ENCODE measurements at places on chromosomes 1 and 21. TPM values are rescaled to one million over a fixed set of nuclear protein-coding genes. Genes with fewer than 3 reads are reported as not detected.

- H3K4me1 ChIP-seq = peaks cover 9% of the 10 kb centered on the region
- no peak for DNase-seq
Measured at GRCh38 chr1:147549526-147549925, 8.2 kb downstream of the BCL9 start.

GRCh38 chr21:45355573-45355972 is 49.4 kb upstream of the COL18A1 start:
- H3K4me1 ChIP-seq = no peaks in the 10 kb centered on the region
- no peak overlapping the region for H3K4me3 ChIP-seq
- no peaks in the 10 kb centered on the region for H3K36me3 ChIP-seq
- H3K27ac ChIP-seq = no peak overlapping the region

DNA sequence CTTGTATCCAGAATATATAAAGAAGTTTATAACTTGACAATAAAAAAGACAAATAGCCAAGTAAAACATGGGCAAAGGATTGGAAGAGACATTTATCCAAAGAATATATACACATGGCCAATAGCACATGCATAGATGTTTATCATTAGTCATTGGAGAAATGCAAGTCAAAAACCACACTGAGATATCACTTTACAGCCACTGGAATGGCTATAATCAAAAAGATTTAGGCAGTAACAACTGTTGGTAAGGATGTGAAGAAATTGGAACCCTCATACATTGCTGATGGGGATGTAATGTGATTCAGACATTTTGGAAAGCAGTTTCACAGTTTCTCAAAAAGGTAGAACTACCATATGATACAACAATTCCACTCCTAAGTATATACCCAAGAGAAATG is 51.1 kb downstream of the SLC44A5 start:
- H3K4me1 ChIP-seq = no peaks in the 10 kb centered on the region
- no peak overlapping the region for H3K4me3 ChIP-seq
- no peaks in the 10 kb centered on the region for H3K27me3 ChIP-seq
- H3K27ac ChIP-seq = no peak overlapping the region
- H3K36me3 ChIP-seq = no peaks in the 10 kb centered on the region
- DNase-seq = no peak

GRCh38 chr21:45331531-45332147 is 43.9 kb upstream of the POFUT2 start:
- DNase-seq = no peak
- no peak overlapping the region for H3K4me3 ChIP-seq
- no peaks in the 10 kb centered on the region for H3K36me3 ChIP-seq
- H3K27me3 ChIP-seq = no peaks in the 10 kb centered on the region
- no peak overlapping the region for H3K27ac ChIP-seq
- peaks cover 12% of the 10 kb centered on the region for H3K4me1 ChIP-seq

GRCh38 chr1:215894617-215895016 is 327.5 kb downstream of the KCTD3 start:
- DNase-seq = no peak
- no peaks in the 10 kb centered on the region for H3K36me3 ChIP-seq
- H3K27ac ChIP-seq = no peak overlapping the region
- H3K4me3 ChIP-seq = no peak overlapping the region
- H3K27me3 ChIP-seq = peaks cover 27% of the 10 kb centered on the region

- no peak for DNase-seq
- H3K4me3 ChIP-seq = no peak overlapping the region
- no peaks in the 10 kb centered on the region for H3K27me3 ChIP-seq
- no peaks in the 10 kb centered on the region for H3K36me3 ChIP-seq
- no peaks in the 10 kb centered on the region for H3K4me1 ChIP-seq
- no peak overlapping the region for H3K27ac ChIP-seq
Measured at GRCh38 chr1:97461782-97462181, 459.1 kb downstream of the DPYD start.

DNA sequence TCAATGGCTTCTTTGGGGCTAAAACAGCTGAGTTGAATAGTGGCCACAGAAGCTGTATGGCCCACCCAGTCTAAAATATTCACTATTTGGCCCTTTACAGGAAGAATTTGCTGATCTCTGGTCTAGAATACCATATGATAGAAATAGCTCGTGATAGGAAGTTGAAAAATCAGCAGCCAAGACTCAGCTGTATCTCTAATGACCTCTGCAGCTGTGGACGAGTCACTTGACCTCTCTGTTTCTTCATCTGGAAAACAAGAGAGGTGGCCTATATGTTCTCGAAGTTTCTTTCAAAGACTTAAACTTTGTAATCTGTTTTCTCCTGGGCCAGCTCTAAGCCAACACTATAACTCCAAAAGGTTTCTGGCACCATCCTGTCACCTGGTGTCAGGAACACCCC is 129.2 kb downstream of the ZBTB18 start:
- no peak for DNase-seq
- no peaks in the 10 kb centered on the region for H3K4me1 ChIP-seq
- H3K36me3 ChIP-seq = no peaks in the 10 kb centered on the region
- H3K4me3 ChIP-seq = no peak overlapping the region
- H3K27ac ChIP-seq = no peak overlapping the region

DNA sequence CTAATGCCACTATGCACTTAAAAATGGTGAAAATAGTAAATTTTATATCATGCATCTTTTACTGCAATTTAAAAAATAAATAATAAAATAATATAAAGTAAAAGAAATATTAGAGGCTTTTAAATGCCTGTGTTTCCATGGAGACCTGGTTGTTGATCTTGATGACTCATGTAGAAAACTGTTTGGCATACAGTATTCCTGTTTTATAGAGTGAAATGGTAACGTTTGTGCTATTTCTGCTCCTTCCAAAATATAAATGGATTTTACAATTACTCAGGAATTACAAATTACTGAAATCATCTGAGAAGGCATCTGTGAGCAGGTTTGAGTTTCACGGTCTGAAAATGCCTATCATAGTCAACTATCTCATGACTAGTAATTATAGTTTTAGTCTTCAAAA is 98.4 kb upstream of the USP25 start:
- peak overlapping the region; percentile 54 for H3K27ac ChIP-seq
- H3K27me3 ChIP-seq = no peaks in the 10 kb centered on the region
- peak; percentile 90 for DNase-seq
- H3K36me3 ChIP-seq = no peaks in the 10 kb centered on the region

- peak overlapping the region; percentile 3 for H3K4me3 ChIP-seq
- no peaks in the 10 kb centered on the region for H3K36me3 ChIP-seq
- peaks cover 52% of the 10 kb centered on the region for H3K4me1 ChIP-seq
- DNase-seq = peak; percentile 67
Measured at GRCh38 chr1:214901718-214902117, 180.8 kb upstream of the KCNK2 start.

- no peak overlapping the region for H3K27ac ChIP-seq
- H3K27me3 ChIP-seq = no peaks in the 10 kb centered on the region
- no peaks in the 10 kb centered on the region for H3K36me3 ChIP-seq
- DNase-seq = no peak
- H3K4me3 ChIP-seq = no peak overlapping the region
Measured at GRCh38 chr1:37262439-37263170, 211.8 kb upstream of the ZC3H12A start.

DNA sequence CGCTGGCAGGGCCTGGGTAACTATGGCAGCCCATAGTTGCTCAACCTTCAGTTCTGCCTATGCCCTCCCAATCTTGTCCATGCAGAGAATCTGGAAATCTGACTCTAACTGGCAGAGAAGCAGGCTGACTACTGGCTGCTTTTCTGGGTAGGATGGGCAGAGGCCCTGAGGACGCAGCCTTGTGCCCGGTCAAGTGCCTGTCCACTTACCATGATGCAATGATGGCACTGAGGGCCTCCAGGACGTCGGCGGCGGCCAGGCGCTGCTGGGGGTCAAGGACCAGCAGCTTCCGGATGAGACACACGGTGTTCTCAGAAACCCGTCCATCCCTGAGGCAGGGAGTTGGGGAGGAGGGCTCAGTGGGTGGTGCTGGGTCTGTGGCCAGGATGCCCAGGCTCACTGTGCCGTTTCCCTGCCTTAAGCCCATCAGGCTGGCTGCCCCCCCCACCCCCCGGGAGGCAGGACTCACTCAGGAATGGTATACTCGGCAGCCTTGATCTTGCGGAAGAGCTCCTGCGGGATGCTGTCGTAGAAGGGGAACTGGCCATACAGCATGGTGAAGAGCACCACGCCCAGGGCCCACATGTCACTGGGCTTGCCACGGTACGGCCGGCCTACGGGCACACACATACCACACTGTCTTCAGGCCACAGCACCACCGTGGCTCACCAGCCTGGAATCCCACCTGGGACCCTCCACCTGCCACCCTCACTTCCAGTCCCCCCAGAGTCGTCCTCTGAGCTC is 20.4 kb upstream of the EVA1B start:
- no peak overlapping the region for H3K4me3 ChIP-seq
- DNase-seq = peak; percentile 19
- H3K36me3 ChIP-seq = peaks cover 11% of the 10 kb centered on the region
- no peaks in the 10 kb centered on the region for H3K27me3 ChIP-seq
- H3K4me1 ChIP-seq = peaks cover 12% of the 10 kb centered on the region
- H3K27ac ChIP-seq = peak overlapping the region; percentile 85

DNA sequence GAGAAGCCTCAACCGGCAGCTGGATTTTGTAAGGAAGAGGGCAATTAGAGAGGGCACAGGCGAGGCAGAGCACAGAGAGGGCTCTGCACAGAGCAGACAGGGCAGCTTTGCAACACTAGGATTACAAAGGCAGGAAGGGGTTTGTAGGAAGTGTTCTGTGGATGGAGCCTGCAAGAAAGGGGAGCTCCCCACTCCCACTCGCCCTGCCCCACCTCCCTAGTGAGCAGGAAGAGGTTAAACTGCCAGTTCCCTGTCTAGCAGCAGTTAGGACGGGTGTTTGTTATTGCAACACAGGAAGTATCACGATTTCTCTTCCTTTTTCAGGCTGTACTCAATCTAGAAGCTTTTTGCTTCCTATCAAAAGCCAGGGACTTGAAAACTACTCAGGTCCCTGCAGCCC is 63.3 kb upstream of the LRRC8D start:
- H3K27me3 ChIP-seq = no peaks in the 10 kb centered on the region
- H3K27ac ChIP-seq = no peak overlapping the region
- no peak for DNase-seq
- H3K4me3 ChIP-seq = no peak overlapping the region
- H3K4me1 ChIP-seq = peaks cover 27% of the 10 kb centered on the region
- H3K36me3 ChIP-seq = no peaks in the 10 kb centered on the region

DNA sequence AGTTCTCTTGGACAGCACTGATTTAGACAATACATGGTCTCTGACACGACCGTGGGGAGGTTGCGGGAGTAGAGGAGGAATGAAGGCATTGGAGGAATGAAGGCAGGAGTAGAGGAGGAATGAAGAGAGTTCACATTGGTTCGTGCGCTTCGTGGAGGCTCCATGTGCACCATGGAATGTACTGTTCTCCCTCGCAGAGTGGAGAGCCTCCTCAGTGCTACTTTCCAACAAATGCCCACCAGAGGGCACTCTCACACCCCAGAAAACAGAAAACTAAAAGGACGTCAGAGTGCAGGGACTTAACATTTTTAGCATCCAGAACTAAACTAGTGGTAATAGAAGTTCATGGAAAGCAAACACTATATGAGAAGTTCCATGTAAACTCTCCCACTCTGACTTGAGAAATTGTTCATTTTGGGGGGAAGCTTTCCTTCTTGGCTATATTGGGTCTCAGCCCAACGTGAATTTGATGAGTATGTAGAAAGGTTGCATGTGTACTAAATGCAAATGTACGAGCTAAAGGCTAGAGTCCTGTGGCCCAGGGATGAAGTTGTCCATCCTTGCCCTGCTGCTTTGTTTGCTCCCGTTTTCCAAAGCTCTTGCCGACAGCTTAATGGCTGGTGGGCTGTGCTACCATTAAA is 211.6 kb downstream of the LMX1A start:
- H3K27me3 ChIP-seq = peaks cover 29% of the 10 kb centered on the region
- no peaks in the 10 kb centered on the region for H3K36me3 ChIP-seq
- H3K27ac ChIP-seq = no peak overlapping the region
- H3K4me3 ChIP-seq = no peak overlapping the region

- H3K36me3 ChIP-seq = peaks cover 7% of the 10 kb centered on the region
- peak overlapping the region; percentile 88 for H3K27ac ChIP-seq
- no peaks in the 10 kb centered on the region for H3K27me3 ChIP-seq
- peaks cover 26% of the 10 kb centered on the region for H3K4me1 ChIP-seq
- H3K4me3 ChIP-seq = no peak overlapping the region
- DNase-seq = peak; percentile 91
Measured at GRCh38 chr1:10253755-10254154, 43.4 kb downstream of the KIF1B start.

GRCh38 chr1:184237588-184237987 is 149.2 kb upstream of the C1orf21 start:
- H3K27ac ChIP-seq = no peak overlapping the region
- H3K4me3 ChIP-seq = no peak overlapping the region
- H3K27me3 ChIP-seq = 0 out of 2 replicates have a peak, but pooled peaks cover 5% of the 10 kb centered on the region
- H3K4me1 ChIP-seq = peaks cover 8% of the 10 kb centered on the region
- DNase-seq = no peak

GRCh38 chr1:219128957-219129356 is 44.7 kb upstream of the LYPLAL1 start:
- no peaks in the 10 kb centered on the region for H3K27me3 ChIP-seq
- no peak overlapping the region for H3K4me3 ChIP-seq
- peaks cover 8% of the 10 kb centered on the region for H3K4me1 ChIP-seq
- no peak overlapping the region for H3K27ac ChIP-seq

DNA sequence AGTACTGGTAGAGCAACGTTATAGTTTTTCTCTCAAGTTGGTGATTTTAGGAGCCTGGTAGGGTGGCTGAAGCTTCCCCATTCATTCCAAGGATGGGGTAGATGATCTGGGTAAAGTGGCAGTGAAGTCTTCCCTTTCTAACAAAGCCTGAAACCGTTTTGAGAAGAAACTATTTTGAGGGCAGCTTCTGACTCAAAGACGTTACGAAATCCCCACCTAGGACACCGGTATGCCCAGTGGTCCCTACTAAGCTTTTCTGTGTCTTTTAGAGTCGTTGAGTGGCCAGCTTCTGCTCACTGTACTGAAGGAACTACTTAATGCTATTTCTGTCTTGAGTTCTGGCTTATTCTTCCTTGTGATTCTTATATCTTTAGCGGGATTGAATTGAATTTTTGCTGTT is 1.4 kb downstream of the WDTC1 start:
- peak overlapping the region; percentile 72 for H3K4me3 ChIP-seq
- no peaks in the 10 kb centered on the region for H3K36me3 ChIP-seq
- peak; percentile 66 for DNase-seq
- H3K4me1 ChIP-seq = peaks cover 9% of the 10 kb centered on the region

GRCh38 chr1:226990133-226990716 is 50.1 kb downstream of the COQ8A start:
- no peaks in the 10 kb centered on the region for H3K4me1 ChIP-seq
- no peak overlapping the region for H3K27ac ChIP-seq
- H3K36me3 ChIP-seq = 0 out of 2 replicates have a peak, but pooled peaks cover 8% of the 10 kb centered on the region
- no peak for DNase-seq

DNA sequence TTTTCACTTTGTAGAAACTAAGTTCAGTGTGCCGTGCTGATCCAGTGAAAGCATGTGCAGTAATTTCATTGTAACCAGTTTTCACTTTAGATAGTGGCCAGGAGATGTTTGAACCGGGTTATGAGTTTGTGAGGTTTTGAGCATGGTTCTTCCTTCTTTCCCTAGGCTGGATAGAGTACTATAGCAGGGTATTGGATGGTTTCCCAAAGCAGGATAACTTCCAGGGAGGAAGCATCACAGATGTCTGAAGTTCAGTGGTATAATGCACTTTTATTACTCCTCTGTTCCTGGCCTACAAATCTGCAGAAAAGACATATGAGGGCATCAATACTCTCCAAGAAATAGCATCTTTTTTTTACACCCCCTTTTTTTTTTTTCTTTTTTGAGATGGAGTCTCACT is 823.1 kb downstream of the USP25 start:
- no peaks in the 10 kb centered on the region for H3K36me3 ChIP-seq
- H3K4me1 ChIP-seq = peaks cover 7% of the 10 kb centered on the region
- no peak overlapping the region for H3K27ac ChIP-seq
- no peaks in the 10 kb centered on the region for H3K27me3 ChIP-seq
- H3K4me3 ChIP-seq = no peak overlapping the region

- H3K36me3 ChIP-seq = no peaks in the 10 kb centered on the region
- no peak overlapping the region for H3K27ac ChIP-seq
- H3K4me3 ChIP-seq = no peak overlapping the region
- no peak for DNase-seq
Measured at GRCh38 chr1:76343356-76343755, 268.8 kb downstream of the ST6GALNAC3 start.

Gene FCGR2B
- polyA plus RNA-seq = not detected

Gene AKR7A3
- 0.24 TPM for polyA plus RNA-seq

Gene INSRR
- polyA plus RNA-seq = 0.09 TPM

All from GM23248 (cell line).